NCI-H2171 treated with DMSO at 0.1 percent for 48 hours (cell line): ENCODE measurements at places on chromosomes 16 and 17.

DNA sequence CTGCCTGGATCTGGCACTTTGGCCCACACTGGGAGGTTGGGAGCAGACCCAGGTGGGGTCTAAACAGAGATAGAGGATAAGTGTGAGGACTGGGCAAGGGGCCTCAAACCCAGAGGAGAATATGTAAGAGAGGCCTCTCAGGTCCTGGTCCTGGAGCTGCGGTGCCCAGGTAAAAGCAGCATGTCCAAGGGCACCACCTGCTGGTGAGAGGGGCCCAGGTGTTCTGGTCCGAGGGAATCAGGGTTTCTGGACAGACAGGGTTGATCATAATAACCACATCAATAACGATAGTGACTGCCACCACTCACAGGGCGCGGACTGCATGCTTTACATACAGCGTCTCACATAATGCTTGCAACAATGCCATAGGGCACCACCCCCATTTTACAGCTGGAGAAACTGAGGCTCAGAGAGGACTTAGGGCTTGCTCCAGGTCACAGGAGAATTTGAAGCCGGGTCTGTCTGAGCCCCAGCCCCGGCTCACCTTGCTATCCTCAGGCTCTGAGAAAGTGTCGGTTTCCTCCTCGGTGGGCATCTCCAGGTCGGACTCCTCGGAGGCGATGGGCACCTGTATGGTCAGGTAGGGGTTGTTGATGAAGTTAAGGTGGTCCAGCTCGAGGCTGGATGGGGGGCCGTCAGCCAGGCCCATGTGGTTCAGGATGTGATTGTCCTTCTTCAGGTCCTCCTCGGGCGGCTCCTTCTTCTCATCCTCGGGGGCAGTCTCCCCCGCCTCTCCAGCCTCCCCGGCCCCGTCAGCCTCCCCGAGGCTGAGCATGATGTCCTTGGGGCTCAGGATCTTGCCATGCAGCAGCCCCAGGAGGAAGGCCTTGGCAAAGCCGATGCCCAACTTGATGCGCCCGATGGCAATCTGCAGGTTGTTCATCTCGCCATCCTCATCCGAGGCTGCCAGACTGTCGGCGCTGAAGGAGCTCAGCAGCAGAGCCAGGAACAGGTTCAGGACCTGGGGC is 19.1 kb upstream of the CD79B start:
- no peak for DNase-seq

DNA sequence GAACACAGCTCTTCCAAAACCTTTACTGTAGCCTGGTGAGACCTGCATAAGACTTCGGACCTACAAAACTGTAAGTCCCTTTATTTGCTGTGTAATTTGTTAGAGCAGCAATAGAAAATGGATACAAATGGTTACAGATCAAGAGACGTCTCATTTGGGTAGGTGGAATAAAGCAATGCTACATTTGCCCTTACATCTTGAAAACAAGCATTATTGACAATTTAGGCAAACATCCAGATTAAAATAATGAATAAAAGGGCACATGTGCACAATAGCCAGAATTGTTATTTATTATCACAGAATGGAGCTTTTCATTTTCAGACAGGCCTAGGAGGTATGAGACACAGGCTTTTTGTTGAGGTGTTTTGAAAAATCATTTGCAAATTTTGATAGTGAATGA is 222.2 kb upstream of the CPHXL start:
- no peak for DNase-seq

DNA sequence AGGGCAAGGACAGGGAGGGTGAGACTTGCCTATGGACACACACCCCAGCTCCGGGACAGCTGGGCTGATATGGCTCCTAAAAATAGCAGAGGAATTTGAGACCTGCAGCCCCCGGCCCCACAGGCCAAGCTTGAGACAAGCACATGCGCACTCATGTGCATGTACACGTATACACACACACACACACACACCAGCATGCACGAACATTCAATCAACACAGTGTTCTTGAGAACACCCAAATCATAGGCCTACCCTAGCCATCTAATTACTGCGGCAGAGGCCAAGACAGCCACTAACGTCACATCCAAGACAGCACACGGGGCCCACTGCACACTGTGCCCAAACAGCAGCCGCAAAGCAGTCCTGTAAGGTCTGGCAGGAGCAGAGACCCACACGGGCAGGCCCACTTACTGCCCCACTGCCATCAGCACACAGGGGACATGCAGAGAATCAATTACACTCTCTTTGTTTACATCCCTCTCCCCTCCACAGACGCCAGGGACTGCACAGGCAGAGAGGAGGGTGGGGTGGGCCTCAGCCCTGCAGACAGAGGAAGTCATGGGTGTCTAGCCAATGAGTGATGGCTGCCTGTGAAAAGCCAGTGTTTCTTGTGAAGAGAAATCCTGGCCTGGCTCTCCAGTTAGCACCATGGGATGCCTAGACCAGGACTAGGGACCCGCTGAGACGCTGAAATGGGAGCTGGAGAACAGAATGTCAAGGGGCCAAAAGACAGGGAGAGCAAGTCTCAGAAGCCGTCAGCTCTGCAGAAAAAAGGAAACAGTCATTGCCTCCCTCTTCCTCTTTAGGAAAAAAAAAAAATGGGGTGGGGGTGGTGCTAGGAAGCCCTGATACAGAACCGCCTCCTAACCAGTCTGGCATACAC is 39.3 kb downstream of the MYO18A start:
- DNase-seq = peak; percentile 59

GRCh38 chr17:44014437-44015172 is at the start of gene TMEM101:
TSS of gene TMEM101 (minus strand) at chr17:44014963. CDS start at chr17:44014952, 11 bp downstream.
- DNase-seq = peak; percentile 90

GRCh38 chr17:557371-557770 is 157.3 kb downstream of the VPS53 start:
- DNase-seq = no peak

GRCh38 chr17:45123930-45124796 is 8.2 kb downstream of the PLCD3 start:
- DNase-seq = no peak

DNA sequence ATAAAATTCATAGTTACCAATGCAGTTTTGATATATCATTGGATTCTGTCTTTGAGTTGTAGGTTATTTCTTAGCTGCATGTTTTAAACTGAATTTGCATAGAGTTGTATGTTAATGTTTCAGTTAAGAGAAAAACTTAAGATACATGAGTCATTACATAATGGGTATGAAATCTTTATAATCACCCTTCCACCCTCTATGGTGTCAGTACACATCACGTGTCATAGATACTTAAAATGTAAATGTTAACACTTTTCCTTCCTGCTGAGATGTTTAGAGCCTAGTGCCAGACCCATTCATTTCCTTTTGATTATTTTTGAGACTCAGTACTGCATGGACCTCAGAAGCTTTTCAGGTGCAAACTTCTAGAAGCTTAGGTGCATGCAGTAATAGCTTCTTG is 20.5 kb downstream of the ZNF207 start:
- no peak for DNase-seq

GRCh38 chr16:62077998-62078397 is 41.8 kb upstream of the CDH8 start:
- no peak for DNase-seq

GRCh38 chr16:1429631-1430030 is 1.2 kb upstream of the PERCC1 start:
- no peak for DNase-seq

DNA sequence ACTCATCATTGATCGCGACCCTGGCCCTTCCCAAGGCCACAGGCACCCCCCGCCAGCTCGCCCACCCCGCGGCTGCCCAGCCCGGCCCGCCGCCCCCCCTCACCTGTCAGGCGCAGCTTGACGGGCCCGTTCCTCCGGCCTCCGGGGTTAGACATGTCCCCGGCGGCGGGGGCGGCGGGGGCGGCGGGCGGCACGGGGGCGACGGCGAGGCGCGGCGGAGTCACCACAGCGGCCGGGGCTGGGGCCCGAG is 456 bp downstream of the SMURF2 start:
- DNase-seq = no peak

GRCh38 chr16:35194681-35195080 is 1735.3 kb downstream of the TP53TG3F start:
- no peak for DNase-seq

DNA sequence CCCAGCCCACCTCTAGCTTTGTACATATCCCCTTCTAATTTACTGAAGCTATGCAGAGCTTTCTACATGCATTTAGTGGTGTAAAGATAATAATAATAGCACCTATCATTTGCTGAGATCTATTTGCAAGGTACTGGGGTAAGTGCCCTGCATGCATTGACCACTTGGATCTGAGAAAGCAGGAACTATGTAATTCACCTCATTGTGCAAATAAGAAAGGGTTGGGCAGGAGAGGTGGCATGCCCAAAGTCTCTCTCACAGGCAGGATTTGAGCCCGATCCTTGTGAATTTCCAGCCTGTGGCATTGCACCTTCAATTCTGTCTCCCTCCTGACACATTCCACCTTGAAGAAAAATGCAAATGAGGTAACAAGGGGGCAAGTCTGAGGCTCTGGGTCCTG is 352.3 kb upstream of the EEF2KMT start:
- DNase-seq = no peak

DNA sequence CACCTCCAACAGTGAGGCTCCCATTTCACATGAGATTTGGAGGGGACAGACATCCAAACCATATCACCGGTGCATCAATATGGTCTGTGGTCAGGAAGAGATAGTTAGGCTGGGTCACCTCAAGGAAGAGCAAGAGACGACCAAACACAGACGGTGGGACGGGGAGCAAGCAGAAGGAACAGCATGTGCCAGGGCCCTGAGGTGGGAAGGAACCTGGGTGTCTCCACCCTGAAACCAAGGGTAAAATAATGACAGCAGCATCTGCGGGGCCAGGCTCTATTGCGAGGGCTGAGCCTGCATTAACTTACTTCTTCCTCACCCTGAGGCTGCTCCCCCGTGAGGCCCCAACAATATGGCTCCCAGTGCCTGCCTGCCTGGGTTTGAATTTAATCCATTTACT is 8.9 kb upstream of the PRSS21 start:
- no peak for DNase-seq

- DNase-seq = no peak
Observed at GRCh38 chr17:1808644-1809043, 21.1 kb downstream of the SMYD4 start.

DNA sequence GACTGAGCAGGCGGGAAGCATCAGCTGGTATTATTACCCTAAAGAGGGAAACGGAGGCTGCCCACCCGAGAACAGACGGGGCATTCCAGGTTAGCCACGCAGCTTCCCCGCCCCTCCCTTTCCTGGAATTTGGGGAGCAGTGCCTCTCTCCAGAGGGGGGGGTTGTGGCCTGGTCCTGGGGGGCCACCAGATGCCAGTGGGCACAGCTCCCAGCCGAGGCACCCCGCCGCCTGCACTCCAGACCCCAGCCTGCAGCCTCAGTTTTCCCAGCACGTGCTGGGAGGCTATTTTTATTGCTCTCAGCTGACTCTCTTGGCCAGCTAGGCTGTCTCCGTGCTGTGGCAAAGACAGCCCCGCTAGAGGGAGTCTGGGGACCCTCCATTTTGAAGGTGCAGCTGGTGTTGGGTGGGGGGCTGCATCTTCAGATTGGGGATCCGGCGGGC is 62.7 kb upstream of the GSE1 start:
- no peak for DNase-seq

DNA sequence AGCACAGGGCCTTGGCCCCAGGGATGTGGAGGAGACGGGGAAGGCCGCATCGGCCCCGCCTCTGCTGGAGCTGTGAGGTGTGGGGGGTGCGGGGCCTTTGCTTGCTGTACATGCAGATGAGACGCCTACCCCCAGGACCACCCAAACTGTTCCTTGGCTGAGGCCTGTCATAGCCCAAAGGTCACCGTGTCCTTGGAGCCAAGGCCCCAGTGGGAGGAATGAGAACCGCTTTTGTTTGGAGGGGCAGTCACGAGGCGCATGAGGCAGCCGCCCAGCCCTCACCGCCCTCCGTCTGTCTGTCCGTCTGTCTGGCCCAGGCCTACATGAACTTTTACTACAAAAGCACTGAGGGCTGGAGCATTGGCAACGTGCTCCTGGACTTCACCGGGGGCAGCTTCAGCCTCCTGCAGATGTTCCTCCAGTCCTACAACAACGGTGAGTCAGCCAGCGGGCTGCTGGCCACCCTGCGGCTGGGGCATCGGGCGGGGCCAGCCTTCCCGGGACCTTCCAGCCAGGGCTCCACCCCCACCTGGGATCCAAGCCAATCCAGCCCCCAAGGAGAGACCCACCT is 8.8 kb downstream of the TAX1BP3 start:
- DNase-seq = no peak

GRCh38 chr17:76123749-76124581 is 17.1 kb downstream of the FOXJ1 start:
- DNase-seq = no peak

DNA sequence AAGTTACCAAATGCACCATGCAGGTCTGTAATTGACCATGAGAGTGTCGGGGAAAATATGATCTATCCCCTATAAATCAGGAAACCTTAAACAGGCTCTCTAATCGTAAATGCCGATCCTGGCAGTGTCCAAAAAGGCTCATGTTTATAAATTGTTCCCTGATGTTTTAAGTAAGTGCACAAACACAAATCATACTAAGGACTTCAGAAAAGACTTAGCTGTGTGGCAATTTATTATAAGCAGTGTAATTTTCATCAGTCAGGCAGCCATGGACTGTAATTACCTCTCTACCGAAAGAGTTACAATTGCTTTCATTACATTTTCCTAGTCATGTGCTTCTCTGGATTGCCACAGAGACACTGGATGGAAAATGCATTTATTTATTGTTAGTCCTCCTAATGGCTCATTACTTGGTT is 73.4 kb upstream of the COX10 start:
- DNase-seq = no peak

DNA sequence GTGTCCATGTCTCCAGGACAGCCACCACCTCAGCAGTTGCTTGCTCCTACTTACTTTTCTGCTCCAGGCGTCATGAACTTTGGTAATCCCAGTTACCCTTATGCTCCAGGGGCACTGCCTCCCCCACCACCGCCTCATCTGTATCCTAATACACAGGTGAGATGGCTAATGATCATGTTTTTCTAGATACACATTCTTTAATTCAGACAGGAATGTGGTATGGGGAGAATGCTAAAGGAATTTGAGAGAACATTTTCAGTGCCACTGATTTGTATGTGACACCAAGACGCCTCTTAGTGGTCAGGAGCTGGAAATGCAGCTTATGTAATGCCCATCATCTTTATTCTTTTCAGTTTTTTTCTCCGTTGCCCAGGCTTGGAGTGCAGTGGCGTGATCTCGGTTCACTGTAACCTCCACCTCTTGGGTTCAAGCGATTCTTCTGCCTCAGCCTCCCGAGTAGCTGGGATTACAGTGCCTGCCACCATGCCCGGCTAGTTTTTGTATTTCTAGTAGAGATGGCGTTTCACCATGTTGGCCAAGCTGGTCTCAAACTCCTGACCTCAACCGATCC is 8.9 kb upstream of the RAPGEFL1 start:
- DNase-seq = peak; percentile 62

DNA sequence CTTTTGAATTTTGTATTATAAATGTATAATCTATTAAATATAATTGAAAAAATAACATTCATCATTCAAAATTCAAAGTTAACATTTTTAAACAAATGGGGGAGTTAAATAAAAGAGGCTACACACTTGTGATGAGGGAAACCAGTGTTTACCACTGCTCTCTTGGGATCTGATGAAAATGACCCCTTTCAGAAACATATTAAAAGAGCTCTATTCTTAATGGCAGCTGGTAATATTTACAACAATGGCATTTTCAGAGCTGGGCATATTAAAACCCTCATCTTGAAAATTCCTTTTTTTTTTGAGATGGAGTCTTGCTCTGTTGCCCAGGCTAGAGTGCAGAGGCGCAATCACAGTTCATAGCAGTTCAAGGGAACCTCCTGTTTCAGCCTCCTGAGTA is 19.3 kb upstream of the FLCN start:
- DNase-seq = no peak

- DNase-seq = no peak
Observed at GRCh38 chr16:22075043-22075757, 17.1 kb upstream of the VWA3A start.
